WTC11 (cell line): ENCODE measurements at places on chromosomes 6 and 20. TPM values are rescaled to one million over a fixed set of nuclear protein-coding genes. Genes with fewer than 3 reads are reported as not detected.
A peak's percentile ranks its signal among the peaks of the same experiment; 100 is the strongest.

RBPJL gene
- total RNA-seq, result 0.78 to 0.85 TPM (median 0.80 TPM) in 3 replicates

GLYATL3 gene
- not detected in 3 replicates for total RNA-seq

TCF21 gene
- total RNA-seq, result 0.11 to 0.22 TPM (median 0.14 TPM) in 3 replicates

ADGRF5 gene
- 0.11 to 0.25 TPM (median 0.24 TPM) in 3 replicates for total RNA-seq

TRDN gene
- total RNA-seq, result 39.8 to 56.4 TPM (median 56.1 TPM) in 3 replicates

- no peak for DNase-seq
Observed at GRCh38 chr6:169789146-169789943, 37.9 kb downstream of the ERMARD start.

DNA sequence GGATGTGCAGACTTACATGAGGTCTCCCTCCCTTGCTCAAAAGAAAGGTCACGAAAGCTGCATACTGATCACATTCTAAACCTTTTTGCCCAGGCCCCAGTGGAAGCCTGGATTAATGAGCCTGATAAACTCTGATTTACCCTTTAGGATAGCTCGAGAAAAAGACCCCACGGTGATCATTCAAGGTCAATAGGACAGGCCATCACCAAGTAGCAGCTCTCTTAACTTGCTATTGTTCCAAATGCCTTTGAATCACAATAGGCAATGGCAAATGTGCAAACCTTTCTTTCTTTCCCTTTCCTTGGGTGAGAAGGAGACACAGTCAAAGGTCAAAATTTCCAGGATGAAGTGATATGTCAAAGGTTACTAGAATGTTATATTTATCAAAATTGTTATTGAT lies 327.3 kb downstream of the HDGFL1 start:
- DNase-seq, result no peak

GRCh38 chr6:35327349-35328027 lies 14.9 kb upstream of the PPARD start:
- DNase-seq, result peak; percentile 76

- DNase-seq, result no peak
Observed at GRCh38 chr6:154848580-154848979, 115.4 kb downstream of the SCAF8 start.

- no peak for DNase-seq
Observed at GRCh38 chr6:111541026-111541681, 58.1 kb upstream of the REV3L start.

DNA sequence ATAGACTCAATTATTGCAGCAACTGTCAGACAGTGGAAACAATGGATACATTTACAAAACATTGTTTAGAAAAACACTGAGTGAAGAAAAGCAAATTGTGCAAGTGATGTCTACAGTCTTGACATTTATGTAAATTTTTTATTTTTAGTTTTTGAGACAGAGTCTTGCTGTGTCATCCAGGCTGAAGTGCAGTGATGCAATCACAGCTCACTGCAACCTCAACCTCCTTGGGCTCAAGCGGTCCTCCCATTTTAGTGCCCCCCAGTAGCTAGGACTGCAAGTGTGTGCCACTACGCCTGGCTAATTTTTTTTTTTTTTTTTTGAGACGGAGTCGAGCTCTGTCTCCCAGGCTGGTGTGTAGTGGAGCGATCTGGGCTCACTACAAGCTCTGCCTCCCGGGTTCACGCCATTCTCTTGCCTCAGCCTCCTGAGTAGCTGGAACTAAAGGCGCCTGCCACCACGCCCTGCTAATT lies 9.7 kb downstream of the CNBD2 start:
- DNase-seq, result no peak

DNA sequence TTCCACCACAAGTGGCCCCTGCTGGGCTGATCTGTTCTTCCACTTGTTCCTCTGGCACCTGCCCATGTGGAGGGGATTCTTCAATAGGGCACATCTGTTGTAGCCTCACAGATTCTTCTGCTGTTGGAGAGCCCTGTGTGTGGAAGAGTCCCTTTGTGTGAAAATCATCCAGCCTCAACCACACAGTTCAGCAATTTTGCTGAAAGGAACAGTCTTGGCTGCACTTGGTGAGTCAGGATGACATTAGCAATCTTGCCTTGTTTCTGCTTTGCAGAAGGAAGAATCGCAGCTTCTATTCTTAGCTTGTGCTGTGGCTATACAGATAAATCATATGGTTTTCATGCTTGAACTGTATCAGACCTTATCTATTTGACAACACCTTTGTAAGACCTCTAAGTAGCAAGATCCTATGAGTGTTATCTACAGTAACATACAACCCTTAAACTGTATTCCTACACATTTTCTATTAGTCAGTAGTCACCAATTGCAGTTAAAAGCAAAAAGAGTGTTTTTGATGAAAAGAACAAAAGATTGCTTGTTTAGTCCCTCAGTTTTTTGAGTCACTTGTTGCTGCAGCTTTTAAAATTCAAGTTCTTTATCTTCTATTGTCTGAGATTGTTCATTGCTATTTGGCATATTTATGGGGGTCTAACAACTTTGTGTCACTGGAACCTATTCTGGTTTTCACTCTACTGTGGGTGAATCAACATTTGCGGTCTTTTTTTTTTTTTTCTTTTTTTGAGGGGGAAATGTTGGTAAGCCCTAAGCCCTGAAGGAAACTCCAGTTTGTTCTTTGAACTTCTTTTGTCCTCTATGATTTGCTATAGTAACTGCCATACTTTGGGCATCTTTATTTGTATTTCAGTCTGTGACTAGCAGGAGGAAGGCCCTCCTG lies 231.6 kb downstream of the TFAP2B start:
- DNase-seq, result no peak
